Mammary microvascular endothelial cell (primary cell): ENCODE measurements at places on chromosomes 11 and 22. TPM values are rescaled to one million over a fixed set of nuclear protein-coding genes. Genes with fewer than 3 reads are reported as not detected.

Gene ZDHHC8
- total RNA-seq = 32.4 and 32.6 TPM in 2 replicates

Gene RBFOX2
- total RNA-seq = 76.3 and 79.6 TPM in 2 replicates

Gene IRAG1
- 0.27 and 0.30 TPM in 2 replicates for total RNA-seq

Gene CST6
- 0.20 and 0.25 TPM in 2 replicates for total RNA-seq

Gene OR10A2
- total RNA-seq = not detected in 2 replicates
